ENCODE measurements at places on chromosomes 7 and 10.

- no peak for DNase-seq
Measured at GRCh38 chr10:4331150-4331549, 494.9 kb upstream of the AKR1E2 start.

- no peak for DNase-seq
Measured at GRCh38 chr7:136874393-136875032, 6.1 kb downstream of the CHRM2 start.

DNA sequence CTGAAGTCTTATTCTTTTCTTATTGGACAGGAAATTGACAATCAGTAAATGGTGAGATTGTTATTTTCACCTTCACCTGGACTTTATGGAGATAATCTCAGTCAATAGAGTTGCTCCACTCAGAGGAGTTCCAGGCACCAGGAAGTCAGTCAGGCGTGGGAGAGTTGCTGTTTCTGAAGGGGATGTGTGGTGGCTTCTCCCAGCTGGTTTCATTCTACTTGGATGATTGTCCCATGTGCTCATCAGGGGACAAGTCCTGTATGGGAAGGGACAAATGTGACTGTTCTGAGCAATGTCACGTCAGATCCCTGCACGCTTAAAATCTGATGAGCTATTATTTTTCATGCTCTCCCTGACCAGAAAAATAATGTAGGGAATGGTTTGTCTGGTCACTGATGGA lies 222.5 kb upstream of the PITRM1 start:
- no peak for DNase-seq

DNA sequence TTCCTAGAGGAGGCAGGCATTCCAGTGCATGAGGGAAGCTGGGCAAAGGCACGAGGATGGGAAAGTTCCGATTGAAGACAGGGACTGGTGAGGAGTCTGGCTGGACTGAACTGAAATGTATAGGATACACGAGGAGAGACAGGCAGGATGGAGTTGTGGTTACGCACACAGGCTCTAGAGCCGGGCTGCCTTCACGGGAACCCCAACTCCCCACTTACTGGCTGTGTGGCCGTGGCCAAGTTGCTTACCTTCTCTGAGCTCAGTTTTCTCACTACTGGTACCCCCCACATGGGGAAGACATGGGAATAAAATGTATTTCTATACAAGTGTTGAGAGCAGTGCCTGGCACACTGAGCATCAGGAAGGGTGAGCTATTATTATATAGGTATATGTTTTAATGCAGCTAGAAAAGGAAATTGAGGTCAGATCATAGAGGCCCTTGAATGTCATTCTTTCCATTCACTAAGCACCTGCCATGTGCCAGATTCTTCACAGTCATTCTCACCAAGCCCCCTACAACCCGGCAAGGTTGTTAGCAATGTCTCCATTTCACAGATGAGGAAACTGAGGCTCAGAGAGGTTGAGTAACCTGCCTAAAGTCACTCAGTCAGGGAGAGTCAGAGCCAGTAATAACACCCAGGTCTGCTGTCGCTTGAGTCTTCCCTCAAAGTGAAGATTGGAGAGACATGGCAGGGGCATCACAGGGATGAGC lies 9.7 kb downstream of the CHST3 start:
- no peak for DNase-seq
